ENCODE measurements at places on chromosomes 7 and 10. TPM values are rescaled to one million over a fixed set of nuclear protein-coding genes. Genes with fewer than 3 reads are reported as not detected.
A peak's percentile ranks its signal among the peaks of the same experiment; 100 is the strongest.

DNA sequence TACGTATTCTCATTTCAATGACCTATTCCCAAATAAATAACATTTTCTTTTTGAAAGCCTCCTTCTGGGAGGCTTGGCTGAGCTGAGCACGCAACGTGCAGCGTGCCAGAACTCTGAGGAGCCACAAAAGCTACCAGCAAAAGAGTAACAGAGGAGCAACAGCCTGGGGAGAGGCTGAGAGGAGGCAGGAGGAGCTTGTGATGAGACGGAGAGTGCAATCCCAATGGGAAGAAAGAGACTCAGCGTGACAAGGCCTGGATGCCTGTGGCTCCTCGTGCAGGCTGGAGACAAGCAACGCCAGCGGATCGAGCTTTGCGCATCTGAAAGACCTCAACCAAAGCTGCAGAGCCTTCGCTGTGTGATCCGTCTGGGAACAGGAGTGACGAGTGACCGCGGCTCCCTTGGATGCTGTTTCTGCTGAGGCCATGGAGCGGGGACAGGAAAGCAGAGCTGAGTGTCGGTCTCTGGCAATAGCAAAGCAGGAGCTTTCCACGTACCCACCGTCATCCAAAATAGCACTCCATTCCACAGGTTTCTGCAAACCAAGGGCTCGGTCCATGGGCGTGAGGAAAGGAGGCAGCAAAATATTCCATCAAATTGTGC is 171.7 kb upstream of the PFKP start:
- no peak for DNase-seq

DNA sequence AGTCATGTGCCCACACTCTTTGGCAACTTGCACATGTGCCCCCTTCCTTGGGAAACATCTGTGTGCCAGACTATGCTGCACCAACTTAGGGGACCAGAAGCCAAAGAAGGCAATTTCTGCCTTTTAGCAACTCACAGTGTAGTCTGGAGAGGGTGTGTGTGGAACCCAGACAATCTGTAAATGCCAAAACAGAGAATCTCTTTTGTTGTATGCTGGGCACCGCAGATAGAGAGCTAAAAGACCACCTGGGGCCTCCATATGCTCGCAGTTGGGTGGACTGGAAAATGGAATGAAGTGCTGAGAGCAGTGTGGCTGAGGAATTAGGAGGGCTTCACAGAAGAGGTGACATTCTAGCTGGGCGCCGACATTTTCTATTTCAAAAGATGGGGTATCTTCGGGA is 26.4 kb downstream of the UBTD1 start:
- DNase-seq: no peak

DNA sequence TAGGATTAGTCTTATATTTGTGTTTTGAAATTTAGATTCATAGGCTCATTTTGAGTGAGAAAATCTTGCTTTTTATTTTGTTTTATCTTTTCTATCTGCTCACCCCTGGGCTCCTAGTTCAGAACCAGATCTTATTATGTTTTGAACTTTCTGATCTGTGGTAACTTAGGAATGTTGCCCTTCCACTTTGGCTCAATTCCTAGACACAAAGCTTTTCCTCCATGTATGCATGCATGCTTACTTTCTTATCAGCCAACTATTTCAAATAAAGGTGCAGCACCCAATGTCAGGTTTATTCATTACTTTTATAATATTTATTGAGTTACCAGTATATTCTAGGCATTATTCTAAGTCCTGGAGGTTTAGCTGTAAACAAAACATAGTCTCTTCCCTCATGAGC is 374.8 kb upstream of the KIAA1217 start:
- DNase-seq: no peak

DNA sequence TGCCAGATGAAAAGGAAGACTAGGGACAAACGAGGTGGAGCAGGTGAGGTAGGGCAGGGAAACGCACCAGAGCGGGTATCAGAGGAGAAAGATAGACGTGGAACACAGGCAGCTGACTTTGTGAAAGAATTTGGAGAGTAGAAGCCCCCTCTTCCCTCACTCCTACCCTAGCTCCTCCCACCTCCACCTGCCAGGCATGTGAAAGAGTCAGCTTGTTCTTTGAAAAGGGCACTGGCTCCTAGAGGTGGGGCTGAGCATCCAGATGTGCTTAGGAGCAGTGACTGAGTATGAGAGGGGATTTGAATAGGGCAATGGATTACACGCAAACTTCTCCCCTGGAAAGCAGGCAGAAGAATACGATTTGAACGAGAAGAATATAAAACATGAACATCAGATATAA is 174.2 kb upstream of the INHBA start:
- no peak for DNase-seq

- no peak for DNase-seq
These were observed 22.5 kb upstream of the TIAL1 start for GRCh38 chr10:119619215-119619614.

GRCh38 chr7:116354171-116354545 is 143.8 kb downstream of the TES start:
- DNase-seq: peak; percentile 74

GRCh38 chr7:105897999-105898398 is 21.6 kb upstream of the ATXN7L1 start:
- no peak for DNase-seq

DNA sequence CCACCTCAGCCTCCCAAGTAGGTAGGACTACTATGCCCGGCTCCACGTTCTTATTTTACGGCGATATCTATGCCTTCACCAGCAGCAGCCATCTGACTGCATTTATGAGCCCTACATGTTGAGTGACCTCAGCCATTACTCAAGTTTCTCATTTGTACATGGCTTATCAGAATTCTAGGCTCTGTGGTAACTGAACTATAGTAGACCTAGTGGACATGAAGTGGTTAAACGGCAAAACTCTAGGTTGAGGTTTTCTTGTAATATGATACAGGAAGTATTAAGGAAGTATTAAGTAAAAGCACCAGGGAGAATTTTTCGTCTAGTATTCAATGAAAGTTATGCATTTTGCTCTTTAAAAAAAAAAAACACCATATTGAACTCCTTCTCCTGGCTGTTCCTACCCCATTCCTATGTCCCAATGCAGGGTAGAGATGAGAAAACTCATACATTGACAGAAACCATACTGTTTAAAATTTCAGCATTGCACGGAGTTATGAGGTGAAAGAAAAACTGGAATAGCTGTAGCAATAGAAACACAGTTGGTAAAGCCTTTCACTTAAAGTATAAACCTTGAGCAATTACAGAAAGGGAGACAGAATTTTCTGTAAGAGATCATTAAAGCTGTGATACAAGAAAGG is 39.8 kb upstream of the EPC1 start:
- no peak for DNase-seq

GRCh38 chr10:71212318-71213126 is at the start of gene UNC5B:
UNC5B (plus strand) TSS chr10:71212570; CDS start chr10:71212986, 416 bp downstream.
- DNase-seq: peak; percentile 75

- DNase-seq: no peak
These were observed 52.5 kb downstream of the SCRN1 start for GRCh38 chr7:29937132-29937531.

- no peak for DNase-seq
These were observed 64.4 kb downstream of the RAPGEF5 start for GRCh38 chr7:22292531-22292930.

GRCh38 chr10:1928606-1929005 is 191.3 kb upstream of the ADARB2 start:
- no peak for DNase-seq

DNA sequence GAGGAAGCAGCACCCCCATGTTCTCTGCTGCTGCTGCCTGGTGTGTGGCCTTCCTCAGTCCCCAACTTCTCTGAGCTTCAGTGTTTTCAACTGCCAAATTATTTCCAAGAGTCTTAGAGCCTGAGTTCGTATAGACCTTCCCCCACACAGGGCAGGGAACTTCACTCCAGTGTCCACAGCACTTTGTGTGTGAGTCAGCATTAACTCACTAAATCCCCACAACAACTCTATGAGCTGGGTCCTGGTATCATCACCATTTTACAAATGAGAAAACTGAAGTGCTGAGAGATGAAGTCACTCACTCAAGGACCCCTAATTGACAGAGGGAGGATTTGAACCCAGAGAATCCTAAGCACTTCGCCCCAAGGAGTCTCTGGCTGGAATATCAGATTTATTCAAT is 48.3 kb downstream of the ADCYAP1R1 start:
- DNase-seq: no peak

- DNase-seq: no peak
These were observed 304.1 kb downstream of the GRM8 start for GRCh38 chr7:126948664-126949063.

DNA sequence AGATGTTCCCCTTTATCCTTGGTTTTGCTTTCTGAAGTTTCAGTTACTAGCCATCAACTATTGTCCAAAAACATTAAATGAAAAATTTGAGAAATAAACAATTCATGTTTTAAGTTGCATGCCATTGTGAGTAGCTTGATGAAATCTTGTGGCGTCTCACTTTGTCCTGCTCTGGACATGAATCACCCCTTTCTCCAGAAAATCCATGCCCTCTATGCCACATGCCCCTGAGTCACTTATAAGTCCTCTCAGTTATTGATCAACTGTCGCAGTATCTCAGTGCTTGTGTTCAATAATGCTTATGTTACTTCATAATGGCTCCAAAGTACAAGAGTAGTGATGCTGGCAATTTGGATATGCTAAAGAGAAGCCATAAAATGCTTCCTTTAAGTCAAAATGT is 208.0 kb upstream of the FERD3L start:
- DNase-seq: no peak

GRCh38 chr7:137923380-137923779 is 76.6 kb upstream of the DGKI start:
- DNase-seq: no peak

DNA sequence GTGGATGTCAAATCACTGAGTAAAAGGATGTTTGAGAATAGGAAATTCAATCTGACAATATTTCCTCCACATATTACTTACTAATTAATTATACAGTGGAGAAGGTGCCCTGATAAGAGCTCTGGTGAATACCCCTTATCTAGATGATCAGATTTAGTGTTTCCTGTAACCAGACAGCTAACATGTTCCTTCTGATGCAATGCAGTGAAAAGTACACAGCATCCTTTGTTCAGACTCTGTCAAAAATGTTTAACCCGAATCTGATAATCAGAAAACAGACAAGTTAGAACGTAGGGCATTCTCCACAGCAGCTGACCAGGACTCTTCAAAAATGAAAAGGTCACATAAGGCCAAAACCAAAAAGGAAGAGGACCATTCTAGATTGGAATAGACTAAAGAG is 46.2 kb downstream of the WDR11 start:
- no peak for DNase-seq

DNA sequence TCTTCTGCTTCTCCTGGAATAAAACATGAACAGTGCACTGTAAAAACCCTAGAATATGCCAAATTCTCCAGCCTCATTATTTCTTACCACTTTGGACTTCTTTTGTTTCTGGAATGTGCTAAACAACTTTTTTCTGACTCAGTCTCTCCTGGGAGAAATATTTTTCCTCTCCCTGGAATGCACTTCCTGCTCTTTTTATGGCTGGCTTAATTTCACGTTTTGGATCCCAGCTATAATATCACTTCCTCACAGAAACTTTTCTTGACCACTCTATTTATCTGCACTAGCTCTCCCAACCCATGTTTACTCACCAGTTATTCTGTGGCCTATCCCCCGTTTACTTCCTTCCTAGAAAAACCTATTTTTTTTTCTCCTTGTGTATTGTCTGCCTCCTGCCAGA is 26.7 kb downstream of the ABCB5 start:
- no peak for DNase-seq

DNA sequence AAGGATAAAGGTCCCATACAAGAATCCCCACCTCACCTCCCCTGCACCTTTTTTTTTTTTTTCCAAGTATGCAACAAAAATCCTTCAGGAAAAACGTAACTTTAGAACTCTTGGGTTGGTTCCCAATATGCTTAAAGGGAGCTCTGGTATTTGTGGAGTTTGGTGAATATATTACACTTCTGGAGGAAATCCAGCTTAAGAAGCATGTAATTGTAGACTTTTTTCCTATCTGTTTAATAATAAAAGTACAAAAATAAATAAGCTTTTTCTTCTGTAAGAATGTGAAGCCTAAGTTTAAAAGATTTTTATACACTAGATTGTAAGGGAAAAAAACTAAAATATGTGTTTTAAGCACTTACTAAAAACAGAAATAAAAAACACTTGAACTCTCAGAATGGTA is 102.3 kb downstream of the SORBS1 start:
- no peak for DNase-seq

- DNase-seq: no peak
These were observed 99.6 kb upstream of the DIP2C start for GRCh38 chr10:788796-789748.

OGDHL gene
- total RNA-seq: 0.79 TPM

CC2D2B gene
- 13.1 TPM for total RNA-seq

ATRNL1 gene
- 153 TPM for total RNA-seq

CYTH3 gene
- 28.9 TPM for total RNA-seq

ASB4 gene
- total RNA-seq: 1.9 TPM

COG5 gene
- 79.4 TPM for total RNA-seq

SPACDR gene
- total RNA-seq: not detected

ITIH2 gene
- 0.16 TPM for total RNA-seq

TMEM196 gene
- 1.0 TPM for total RNA-seq

All from urinary bladder (tissue), 4 donors.